ENCODE measurements at places on chromosomes 1 and 21.

- peak; percentile 80 for DNase-seq
These were observed 451.1 kb downstream of the RWDD3 start for GRCh38 chr1:95685081-95685480.

GRCh38 chr1:30545365-30545764 is 178.0 kb downstream of the MATN1 start:
- no peak for DNase-seq

- no peak for DNase-seq
These were observed 65.7 kb downstream of the MAP3K7CL start for GRCh38 chr21:29195981-29196669.

DNA sequence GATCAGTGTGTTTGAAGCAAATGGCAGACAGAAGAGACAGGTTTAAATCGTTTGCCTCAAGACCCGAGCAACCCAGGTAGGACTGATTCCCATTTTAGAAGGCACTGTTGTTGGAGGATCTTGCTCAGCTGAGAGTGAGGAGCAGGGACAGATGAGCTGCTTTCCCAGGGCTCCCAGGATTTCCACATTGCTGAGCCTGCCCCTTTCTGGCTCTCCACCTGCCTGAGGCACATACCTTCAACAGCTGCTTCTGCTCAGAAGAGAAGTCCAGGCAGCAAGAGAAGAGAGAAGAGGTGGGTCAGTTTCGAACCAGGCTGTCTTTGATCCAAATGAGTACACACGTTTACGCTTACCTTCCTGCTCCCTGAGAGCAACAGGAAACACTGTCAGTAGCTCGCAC is 5.7 kb downstream of the TNNT2 start:
- DNase-seq, result no peak

GRCh38 chr1:112297536-112297935 is 98.5 kb upstream of the CTTNBP2NL start:
- DNase-seq, result no peak

GRCh38 chr1:68010090-68010489 is 40.3 kb downstream of the DIRAS3 start:
- DNase-seq, result no peak

- DNase-seq, result no peak
These were observed 18.0 kb upstream of the LCE2D start for GRCh38 chr1:152645146-152645545.

DNA sequence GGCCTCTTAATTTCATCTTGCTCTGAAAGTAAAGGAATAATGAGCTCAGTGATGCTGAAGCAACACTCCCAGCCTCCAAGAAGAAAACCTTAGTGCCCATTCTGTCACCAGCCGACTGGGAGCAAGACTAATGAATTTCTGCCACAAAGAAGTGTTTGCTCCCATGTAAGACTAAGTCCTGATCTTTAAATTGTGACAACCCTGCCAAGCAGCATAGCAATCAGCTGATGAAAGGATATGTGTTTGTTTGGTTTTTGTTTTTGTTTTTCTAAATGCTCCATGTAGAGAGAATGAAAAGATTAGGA is 113.7 kb upstream of the PALMD start:
- no peak for DNase-seq

DNA sequence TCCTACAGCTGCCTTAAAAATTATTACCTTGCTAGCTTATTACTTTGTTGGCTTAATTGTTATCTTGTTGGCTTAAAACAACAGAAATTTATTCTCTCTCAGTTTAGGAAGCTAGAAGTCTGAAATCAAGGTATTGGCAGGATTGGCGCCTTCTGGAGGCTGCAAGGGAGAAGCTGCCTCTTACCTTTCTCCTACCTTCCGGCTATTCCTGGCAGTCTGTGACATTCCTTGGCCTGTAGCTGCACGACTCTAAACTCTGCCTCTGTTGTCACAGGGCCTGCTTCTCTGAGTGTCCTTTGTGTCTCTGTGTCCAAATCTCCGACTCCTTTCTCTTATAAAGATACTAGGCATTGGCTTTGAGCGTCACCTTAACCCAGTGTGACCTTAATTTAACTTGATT is 579.9 kb upstream of the B3GALT2 start:
- no peak for DNase-seq
